ENCODE measurements at places on chromosomes 2 and 18. TPM values are rescaled to one million over a fixed set of nuclear protein-coding genes. Genes with fewer than 3 reads are reported as not detected.

DNA sequence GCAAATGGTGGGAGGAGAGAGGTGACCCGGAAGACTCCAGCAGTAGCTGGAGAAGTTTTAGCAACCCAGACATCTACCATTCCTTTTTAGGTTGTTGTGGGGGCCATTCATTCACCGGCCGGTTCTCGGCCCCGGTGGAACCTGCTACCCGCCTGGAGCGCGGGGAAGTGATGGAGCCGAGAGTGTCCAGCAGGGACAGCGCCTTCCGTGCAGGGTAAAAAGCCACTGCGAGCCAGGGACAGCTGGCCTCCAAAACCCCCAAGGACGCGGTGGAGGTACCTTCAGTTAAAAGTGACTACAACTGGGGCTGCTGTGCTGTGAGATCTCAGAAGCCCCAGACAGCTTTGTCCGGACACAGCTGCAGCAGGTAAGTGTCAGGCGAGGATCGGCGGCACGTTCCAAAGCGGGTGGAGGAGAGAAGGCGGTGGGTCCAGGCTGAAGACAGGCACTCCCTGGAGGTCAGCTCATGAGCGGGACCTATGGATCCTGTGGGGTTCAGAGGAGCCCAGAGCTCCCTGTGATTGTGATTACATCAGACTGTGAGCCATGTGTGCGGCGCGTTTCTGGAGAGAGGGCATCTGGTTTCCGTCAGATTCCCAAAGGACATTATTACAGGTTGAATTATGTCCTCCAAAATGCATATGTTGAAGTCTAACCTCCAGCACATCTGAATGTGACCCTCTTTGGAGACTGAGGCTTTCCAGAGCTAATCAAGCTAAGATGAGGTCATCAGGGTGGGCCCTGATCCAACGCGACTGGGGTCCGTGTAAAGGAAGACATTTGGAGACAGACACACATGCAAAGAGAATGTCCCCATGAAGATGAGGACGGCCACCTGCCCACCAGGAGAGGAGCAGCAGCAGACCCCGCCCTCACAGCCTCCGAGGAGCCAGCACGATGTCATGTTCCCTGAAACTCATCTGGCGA lies 276.3 kb downstream of the EIPR1 start:
- DNase-seq: no peak

- no peak for DNase-seq
Observed at GRCh38 chr2:85288244-85288725, 39.5 kb downstream of the TGOLN2 start.

DNA sequence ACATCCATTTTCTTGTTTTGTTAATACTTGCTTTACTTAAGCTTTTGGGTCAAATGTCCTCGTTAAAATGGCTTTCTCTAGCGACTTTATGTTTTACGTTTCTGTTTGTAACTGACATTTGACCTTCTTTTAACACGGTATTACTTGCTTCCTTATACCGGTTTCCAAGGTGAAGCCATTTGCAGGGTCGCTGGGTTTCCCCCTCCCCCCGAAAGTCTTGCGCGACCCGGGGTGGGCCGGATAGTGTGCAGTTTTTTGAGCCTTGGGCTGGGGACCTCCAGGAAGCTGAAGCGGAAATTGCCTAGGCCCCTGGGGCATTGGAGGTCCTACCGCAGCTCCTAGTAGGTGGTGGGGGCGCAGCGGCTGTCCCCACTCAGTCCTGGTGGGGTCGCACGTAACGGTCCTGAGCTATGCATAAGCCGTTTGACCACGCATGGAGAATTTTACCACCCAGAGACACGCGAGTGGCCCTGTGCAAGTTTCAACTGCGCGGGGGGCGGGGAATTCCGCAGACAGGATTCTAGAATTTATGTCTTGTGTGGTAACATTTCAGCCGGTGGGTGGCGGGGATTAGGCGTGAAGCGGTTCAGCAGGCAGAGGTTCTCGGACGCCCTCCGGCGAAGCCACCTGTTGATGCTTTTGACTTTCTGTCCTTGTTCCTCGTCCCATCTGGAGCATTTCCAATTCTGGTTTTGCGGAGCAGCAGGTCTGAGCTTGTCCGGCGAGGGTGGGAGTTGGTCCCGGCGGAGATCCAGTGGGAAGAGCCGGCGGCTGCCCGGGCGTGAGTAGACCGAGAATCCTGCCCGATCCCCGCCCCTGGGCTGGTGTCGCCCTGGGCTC lies 2.4 kb downstream of the CFLAR start:
- DNase-seq: peak; percentile 72

GRCh38 chr2:16321256-16321655 lies 344.4 kb downstream of the CYRIA start:
- no peak for DNase-seq

DNA sequence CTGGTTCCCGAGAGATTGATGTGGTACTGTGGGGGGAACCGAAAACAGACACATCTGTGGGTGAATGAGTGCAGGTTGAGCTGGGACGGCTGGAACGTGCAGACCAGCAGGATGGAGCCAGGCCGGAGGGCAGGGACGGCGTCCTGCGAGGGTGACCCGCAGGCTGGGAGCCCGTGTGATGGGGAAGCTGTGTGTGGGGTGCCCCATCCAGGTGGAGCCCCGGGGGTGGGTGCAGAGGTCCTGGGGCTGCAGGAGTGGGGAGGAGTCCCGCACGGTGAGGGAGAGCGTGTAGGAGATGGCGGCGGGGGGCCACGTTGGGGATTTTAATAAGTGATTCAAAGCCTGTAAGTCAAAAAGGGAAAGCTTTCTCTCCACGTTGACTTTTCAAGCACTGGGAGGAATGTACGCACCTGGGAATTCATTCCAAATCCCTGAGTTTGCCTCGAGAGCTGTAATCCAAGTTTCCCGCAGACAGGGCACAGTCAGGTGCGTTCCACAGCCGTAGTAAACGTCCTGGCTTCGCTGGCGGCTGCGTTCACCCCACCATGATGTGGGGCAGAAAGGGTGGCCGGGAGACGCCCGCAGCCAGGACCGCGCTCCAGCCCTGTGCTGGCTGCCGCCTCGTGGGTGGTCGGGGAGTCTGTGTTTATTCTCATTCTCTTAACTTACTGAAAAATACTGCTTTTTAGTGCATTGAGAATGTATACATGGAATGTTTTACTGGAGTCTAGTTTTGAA lies 54.0 kb downstream of the NFATC1 start:
- DNase-seq: no peak

DNA sequence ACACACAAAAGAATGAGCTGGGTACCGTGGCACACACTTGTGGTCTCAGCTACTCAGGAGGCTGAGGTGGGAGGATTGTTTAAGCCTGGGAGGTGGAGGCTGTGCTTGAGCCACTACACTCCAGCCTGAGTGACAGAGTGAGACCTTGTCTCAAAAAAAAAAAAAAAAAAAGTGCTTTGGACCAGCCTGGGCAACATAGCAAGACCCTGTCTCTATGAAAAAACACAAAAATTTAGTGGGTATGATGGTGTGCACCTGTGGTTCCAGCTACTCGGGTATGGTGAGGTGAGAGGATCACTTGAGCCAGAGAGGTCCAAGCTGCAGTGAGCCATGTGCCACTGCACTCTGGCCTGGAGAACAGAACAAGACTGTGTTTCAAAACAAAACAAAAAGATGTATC lies 10.4 kb downstream of the ZNF512 start:
- DNase-seq: no peak

DNA sequence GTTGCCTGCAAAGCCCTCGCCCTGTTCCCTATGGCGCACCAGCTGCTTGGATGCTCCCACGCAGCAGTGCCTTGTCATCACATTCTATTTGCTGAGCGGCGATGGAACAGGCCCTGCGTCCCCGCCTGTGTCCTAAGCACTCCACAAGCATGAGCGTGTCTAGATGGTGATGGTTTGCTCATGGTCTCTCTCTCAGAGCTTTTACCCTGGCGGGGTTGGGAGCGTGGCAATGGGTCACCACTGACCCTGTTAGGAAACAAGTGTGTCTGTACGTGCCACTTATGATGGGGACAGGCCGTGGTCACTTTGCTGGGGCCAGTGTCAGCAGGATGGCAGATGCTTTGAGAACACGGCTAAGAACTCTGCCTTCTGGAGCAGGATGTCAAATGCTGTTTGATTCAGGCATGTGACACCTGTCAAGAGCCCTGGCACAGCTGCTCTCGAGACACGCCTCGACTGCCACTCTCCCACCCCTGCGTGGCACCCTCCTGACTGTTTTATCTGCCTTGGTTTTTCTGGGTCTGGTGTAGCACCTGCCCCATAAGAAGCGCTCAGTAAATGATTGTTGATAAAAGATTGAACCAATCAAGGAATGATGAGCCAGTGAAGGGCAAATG lies 44.2 kb downstream of the RRM2 start:
- no peak for DNase-seq

- DNase-seq: no peak
Observed at GRCh38 chr2:57726294-57726693, 320.3 kb upstream of the VRK2 start.

GRCh38 chr18:48394176-48394575 lies 15.0 kb downstream of the ZBTB7C start:
- DNase-seq: peak; percentile 24

Gene XDH
- 2.5 TPM for total RNA-seq

Gene C2orf72
- 16.7 TPM for total RNA-seq

DNA sequence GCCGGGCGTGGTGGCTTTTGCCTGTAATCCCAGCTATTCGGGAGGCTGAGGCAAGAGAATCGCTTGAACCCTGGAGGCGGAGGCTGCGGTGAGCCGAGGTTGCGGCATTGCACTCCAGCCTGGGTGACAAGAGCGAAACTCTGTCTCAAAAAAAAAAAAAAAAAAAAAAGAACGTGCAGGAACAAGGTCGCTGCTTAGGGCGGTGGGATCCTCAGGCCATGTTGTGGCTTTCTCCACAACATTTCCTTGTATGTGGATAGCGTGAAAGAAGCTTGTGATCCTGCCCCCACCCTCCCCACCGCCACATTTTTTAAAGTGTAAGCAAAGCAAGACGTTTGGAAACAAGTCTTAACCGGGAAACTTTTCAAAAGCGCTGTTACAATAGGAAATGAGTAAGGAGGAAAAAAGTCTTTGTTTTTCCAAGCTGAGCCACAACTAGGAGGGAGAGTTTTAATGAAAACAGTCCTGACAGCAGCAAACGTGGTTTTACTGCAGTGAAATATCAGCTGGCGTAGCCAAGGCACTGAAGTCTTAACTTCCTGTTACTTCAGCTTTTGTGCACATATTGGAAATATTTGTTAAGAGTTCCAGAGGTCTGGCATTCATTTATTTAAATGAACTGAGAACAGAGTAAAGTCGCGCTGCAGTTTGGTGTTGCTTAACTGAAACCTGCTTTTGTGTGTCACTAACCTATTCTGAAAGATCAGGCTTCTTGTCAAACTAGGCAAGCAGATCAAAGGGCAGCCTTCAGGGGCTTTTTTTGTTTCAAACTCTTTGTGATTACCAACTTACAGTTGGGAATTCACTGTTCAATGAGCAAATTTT lies 3.8 kb downstream of the TGIF1 start:
- DNase-seq: no peak

Gene ELOA2
- not detected for total RNA-seq

- no peak for DNase-seq
Observed at GRCh38 chr18:2486426-2486825, 84.9 kb downstream of the METTL4 start.

DNA sequence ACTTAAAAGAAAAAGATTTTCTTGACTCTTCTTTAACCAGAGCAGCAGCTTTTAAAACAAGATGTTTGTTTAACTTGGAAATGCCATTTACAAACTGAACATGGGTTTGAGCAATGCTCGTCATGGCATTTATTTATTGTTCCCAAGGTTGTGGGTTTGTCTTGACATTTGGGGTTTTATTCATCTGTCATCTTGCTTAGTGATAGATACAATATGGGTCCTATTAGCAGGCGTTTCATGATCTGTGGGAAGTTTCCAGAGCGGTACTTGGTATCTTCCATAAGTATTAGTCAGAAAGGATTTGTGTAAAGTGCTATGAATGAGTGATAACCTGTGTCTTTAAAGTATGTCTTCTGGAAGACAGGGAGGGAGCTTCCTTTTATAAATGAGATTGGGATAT lies 29.9 kb upstream of the MGAT5 start:
- DNase-seq: no peak

- no peak for DNase-seq
Observed at GRCh38 chr2:39377226-39377939, 59.7 kb downstream of the MAP4K3 start.

DNA sequence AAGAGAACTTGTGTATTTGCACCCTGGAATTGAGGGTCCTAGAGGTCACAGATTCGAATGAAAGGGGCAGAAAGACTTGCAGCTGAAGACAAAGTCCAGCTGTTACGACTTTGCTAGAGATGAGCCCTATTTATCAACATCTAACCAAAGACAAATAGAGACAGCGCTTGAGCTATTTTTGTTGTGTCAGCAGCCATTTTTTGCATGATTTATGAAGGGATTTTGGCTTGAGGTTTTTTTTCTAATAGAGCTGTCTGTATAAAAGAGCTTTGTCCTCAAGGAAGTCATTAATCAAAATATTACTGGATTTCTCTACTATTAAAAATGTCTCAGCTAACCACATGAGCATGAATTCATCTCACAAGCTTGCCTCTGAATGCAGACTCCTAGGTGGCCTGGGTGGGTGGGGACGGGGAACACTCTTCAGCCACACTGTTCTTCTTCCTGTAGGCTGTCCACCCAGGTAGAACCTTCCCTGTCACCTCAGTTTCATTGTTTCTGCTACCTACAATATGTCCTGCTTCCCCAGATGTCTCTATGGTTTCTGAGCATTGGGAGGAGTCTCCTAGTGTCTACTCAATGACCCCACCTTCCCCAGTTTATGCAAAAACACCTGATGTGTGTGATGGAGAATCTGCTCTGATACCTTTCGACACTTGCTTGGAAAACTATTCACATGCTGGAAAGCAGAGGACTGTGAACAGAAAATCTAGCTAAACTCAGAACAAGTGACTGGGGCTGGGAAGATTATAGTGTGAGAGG lies 7.2 kb upstream of the CD226 start:
- no peak for DNase-seq

DNA sequence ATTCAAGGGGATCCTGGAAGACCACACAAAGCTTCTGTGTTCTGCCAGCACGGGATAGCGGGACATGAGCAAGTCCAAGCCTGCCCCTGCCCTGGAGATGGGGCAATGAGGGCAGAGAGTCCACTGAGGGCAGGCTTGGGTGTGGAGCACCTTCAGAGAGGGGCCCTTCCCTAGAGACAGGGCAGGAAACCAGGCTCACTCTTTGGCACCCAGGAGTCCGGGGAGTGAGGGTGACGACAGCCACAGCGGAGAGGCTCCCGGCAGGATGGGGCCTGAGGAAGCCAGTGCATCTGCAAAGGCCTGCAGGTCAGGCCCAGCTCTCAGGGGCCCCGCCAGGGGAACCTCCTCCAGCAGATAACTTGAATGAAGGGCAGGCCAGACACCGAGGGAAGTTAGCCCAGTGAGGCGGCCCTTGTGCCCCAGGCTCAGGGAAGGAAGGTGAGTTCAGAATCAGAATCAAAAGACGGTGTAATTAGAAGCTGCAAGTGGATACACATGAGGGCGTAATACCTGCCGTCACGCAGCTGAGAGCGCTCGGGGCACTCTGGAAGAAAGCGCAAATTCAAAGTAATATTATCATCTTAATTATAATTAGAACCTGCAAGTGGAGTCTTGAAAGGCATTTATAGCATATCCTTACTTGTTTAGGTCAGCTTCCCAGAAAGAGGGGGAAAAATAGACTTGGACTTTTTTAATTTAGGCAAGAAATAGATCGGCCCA lies 142.6 kb upstream of the LGALSL start:
- no peak for DNase-seq

All from type B pancreatic cell (in vitro differentiated cells).